ENCODE measurements at places on chromosomes 2 and 18.
A peak's percentile ranks its signal among the peaks of the same experiment; 100 is the strongest.

GRCh38 chr2:55232863-55233657 lies 572 bp downstream of the RPS27A start:
- H3K27me3 ChIP-seq: no peaks in the 10 kb centered on the region
- no peaks in the 10 kb centered on the region for H3K36me3 ChIP-seq
- H3K4me1 ChIP-seq: peaks cover 10% of the 10 kb centered on the region
- peak overlapping the region; percentile 79 for H3K4me3 ChIP-seq

DNA sequence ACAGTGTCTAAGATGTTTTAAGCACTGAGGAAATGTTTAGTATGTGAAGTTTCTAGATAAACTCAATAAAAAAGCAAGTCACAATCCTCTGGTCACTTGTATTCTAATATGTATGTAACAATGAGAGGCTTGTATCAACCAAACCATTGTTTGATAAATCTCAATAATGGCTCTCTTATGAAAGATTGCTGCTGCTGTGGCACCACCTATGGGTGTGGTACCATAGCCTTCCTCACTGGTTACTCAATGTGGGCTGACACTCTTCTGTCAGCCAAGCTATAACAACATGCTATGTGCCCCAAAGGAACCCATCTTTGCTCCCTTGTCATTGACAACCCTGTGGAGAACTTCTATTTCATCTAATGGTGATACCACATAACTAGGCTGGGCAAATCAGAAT lies 12.6 kb upstream of the RAB1A start:
- no peak overlapping the region for H3K4me3 ChIP-seq
- no peak overlapping the region for H3K27ac ChIP-seq
- no peak for DNase-seq
- no peaks in the 10 kb centered on the region for H3K27me3 ChIP-seq
- no peaks in the 10 kb centered on the region for H3K36me3 ChIP-seq
- H3K4me1 ChIP-seq: no peaks in the 10 kb centered on the region

- peaks cover 12% of the 10 kb centered on the region for H3K4me1 ChIP-seq
- H3K27me3 ChIP-seq: no peaks in the 10 kb centered on the region
- no peak for DNase-seq
- peak overlapping the region; percentile 89 for H3K4me3 ChIP-seq
- no peaks in the 10 kb centered on the region for H3K36me3 ChIP-seq
Observed at GRCh38 chr2:190881084-190881597, 520 bp downstream of the GLS start.

DNA sequence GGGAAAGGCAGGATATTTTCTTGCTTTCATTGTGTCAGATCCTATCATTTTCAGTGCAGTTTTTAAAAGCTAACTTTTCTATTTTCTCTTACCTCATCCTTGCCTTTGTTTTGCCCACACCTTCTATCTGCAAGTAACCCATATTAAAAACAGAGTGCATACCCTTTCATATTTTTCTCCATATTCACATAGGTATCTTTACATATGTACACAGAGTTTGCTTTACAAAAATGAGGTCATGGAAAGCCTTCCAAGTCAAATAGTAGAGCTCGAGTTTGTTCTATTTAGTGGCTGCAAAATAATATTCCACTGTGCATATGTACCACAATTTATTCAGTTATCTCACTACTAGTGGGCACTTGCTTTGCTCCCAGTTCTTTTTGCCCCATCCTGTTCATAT lies 3.9 kb upstream of the DHRS9 start:
- H3K27ac ChIP-seq: no peak overlapping the region
- H3K36me3 ChIP-seq: no peaks in the 10 kb centered on the region
- no peaks in the 10 kb centered on the region for H3K27me3 ChIP-seq
- H3K4me1 ChIP-seq: peaks cover 8% of the 10 kb centered on the region
- no peak overlapping the region for H3K4me3 ChIP-seq
- DNase-seq: no peak

GRCh38 chr2:220417503-220417902 lies 790.1 kb downstream of the SLC4A3 start:
- DNase-seq: no peak
- no peaks in the 10 kb centered on the region for H3K36me3 ChIP-seq
- H3K27ac ChIP-seq: no peak overlapping the region
- H3K4me3 ChIP-seq: no peak overlapping the region

DNA sequence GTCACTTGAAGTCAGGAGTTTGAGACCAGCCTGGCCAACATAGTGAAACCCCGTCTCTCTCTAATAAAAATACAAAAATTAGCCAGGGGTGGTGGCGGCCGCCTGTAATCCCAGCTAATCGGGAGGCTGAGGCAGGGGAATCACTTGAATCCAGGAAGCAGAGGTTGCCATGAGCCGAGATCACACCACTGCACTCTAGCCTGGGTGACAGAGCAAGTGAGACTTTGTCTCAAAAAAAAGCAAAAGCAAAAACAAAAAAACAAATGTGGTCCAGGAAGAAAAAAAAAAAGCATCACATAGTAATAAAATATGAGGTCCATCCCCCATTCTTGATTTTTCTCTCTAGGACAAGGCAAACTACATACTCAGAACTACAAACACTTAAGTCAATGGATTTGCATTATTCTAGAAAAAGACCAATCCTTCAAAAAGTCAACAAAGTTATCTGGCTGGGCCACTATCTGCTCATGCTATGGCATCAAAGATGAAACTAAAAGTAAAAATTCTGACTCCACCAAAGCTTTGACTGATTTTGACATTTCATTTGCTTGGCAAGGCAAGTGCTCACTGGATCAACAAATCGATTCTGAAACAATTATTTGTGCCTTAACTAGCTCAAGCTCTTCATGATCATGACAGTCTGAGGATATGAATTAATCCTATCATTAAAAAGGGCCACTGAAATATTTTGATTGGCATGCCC lies 28.4 kb downstream of the MEX3C start:
- no peak overlapping the region for H3K27ac ChIP-seq
- no peaks in the 10 kb centered on the region for H3K36me3 ChIP-seq
- DNase-seq: no peak
- no peaks in the 10 kb centered on the region for H3K4me1 ChIP-seq

- H3K36me3 ChIP-seq: no peaks in the 10 kb centered on the region
- H3K4me1 ChIP-seq: no peaks in the 10 kb centered on the region
- no peak overlapping the region for H3K27ac ChIP-seq
Observed at GRCh38 chr2:27830656-27831055, 59.1 kb downstream of the MRPL33 start.

- peak overlapping the region; percentile 43 for H3K27ac ChIP-seq
- DNase-seq: no peak
- H3K4me1 ChIP-seq: peaks cover 10% of the 10 kb centered on the region
Observed at GRCh38 chr18:79497638-79498081, 101.9 kb downstream of the NFATC1 start.

- no peaks in the 10 kb centered on the region for H3K36me3 ChIP-seq
- peak overlapping the region; percentile 98 for H3K27ac ChIP-seq
- peak overlapping the region; percentile 67 for H3K4me3 ChIP-seq
- DNase-seq: no peak
Observed at GRCh38 chr2:144513388-144514101, 6.4 kb downstream of the ZEB2 start.

All from esophagus squamous epithelium (tissue), 5 donors.